Osteocyte (in vitro differentiated cells): ENCODE measurements at places on chromosomes 3 and 15. TPM values are rescaled to one million over a fixed set of nuclear protein-coding genes. Genes with fewer than 3 reads are reported as not detected.

GRCh38 chr15:58588096-58588495, 156.3 kb downstream of the LIPC start:
- no peak for DNase-seq

GRCh38 chr3:141941093-141941492, 64.7 kb downstream of the ATP1B3 start:
- DNase-seq, result no peak

DNA sequence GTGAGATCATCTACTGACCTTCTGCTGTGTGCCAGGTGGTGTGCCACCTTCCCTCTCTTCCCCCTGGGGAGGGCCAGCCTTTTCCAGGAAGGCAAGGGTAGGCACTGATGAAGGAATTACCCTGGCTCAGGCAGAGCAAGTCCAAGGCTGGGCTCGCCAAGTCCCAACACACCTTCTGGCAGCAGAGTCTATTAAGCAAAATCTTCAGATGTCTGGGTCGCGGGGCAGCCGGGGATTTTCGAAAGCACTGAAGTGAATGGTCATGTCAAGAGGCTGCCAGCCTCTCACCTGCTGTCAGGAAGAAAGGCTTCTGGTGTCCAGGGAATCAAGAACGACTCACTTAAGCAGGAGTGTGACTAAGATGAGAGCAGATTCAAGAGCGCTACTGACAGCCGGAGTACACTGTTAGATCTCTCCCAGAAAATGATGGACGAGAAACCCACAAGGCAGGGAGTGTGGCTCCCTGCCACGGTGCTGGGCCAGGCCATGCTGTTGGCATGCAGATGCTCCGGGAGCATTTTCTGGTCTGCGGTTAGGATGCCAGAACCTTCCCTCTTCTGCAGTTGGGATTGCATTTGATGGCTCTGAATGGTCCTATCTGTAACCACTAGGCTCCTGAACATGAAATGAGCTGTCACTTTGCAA, 479.8 kb downstream of the SHQ1 start:
- no peak for DNase-seq

DNA sequence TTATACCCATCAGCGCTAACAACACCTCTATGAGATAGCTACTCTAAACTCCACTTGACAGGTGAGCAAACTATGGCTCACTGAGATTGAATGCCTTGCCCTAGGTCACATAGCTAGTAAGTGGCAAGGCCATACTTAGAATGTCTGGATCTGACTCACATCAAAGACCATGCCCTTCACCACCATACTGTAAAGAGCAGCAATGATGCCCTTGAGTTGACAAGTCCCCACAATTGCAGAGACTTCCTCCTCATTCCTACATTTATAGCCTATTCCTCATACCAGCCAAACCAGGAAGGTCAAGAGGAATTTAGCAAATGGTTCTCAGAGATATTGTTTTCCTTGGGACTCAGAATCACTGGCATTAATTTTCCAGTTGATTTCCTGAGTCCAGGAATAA, 157.8 kb upstream of the SNTN start:
- no peak for DNase-seq

The GOLGA8R gene
- total RNA-seq, result 4.9 and 5.4 TPM in 2 replicates

GRCh38 chr3:71302604-71303003, 280.9 kb downstream of the FOXP1 start:
- no peak for DNase-seq

GRCh38 chr15:67914537-67915460, 75.0 kb upstream of the RNU6-1 start:
- no peak for DNase-seq

DNA sequence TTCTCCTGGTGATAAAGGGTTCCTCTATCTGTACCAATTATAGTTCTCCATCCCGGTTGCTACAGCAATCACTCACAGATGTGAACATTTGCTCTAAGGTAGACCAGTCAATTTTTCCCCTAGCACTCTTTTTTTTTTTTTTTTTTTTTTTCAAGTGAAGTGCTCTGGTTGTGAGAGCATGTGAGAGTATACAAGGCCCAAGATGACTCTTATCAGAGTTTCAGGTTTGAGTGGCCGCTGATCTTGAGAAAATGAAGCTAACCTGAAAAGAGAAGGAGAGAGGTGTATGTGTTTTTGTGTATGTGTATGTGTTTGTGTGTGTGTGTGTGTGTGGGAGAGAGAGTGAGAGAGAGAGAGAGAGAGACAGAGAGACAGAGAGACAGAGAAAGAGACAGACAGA, 44.4 kb upstream of the OTOL1 start:
- DNase-seq, result no peak

GRCh38 chr15:61309031-61309511, 80.0 kb upstream of the RORA start:
- no peak for DNase-seq

GRCh38 chr3:5774337-5774736, 586.8 kb downstream of the EDEM1 start:
- no peak for DNase-seq

The TMEM108 gene
- total RNA-seq, result 3.7 and 5.1 TPM in 2 replicates

DNA sequence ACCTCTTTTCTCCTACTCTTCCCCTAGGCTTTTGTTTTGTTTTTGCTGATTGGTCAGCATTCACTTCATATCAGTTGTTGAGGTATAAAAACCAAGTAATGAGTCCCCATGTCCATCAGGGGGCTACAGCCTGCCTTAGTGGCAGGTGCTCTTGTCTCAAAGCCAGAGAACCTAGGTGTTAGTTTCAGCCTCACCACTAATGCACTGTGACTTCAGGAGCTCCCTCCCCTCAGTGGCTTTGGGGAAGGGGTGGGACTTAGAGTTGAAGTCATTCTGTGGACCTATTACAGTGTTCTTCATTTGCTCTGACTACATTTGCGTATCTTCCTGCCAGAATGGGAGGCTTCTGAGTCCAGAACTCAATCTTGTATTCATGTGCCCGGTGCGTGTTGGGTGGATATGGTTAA, 41.6 kb downstream of the NR2C2 start:
- DNase-seq, result no peak

DNA sequence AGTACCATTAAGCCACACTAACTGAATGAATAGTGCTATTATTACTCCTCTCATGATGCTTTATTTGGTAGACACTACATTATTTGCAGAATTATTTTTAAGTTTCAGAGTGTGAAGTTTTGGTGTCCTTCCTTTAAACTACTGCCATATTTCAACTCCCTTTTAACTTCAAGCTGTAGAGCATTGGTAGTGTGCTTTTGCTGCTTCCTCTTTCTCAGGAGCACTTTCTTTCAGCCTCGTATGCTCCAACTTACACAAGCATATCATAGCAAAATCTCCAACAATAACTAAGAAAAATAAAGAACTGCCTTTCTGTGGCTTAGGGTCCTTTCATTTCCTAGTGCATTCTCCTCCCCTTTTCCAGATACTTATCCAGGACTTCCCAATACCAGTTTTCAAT, 476.4 kb upstream of the AGTR1 start:
- DNase-seq, result no peak

The PLSCR5 gene
- not detected in 2 replicates for total RNA-seq

The ENTPD3 gene
- not detected in 2 replicates for total RNA-seq

GRCh38 chr3:10344147-10344943, 23.4 kb upstream of the SEC13 start:
- DNase-seq, result no peak

The AMT gene
- total RNA-seq, result 8.0 and 9.4 TPM in 2 replicates

GRCh38 chr15:101660005-101660404, 7.8 kb upstream of the TM2D3 start:
- DNase-seq, result no peak

The MUSTN1 gene
- total RNA-seq, result 2.0 and 6.2 TPM in 2 replicates

DNA sequence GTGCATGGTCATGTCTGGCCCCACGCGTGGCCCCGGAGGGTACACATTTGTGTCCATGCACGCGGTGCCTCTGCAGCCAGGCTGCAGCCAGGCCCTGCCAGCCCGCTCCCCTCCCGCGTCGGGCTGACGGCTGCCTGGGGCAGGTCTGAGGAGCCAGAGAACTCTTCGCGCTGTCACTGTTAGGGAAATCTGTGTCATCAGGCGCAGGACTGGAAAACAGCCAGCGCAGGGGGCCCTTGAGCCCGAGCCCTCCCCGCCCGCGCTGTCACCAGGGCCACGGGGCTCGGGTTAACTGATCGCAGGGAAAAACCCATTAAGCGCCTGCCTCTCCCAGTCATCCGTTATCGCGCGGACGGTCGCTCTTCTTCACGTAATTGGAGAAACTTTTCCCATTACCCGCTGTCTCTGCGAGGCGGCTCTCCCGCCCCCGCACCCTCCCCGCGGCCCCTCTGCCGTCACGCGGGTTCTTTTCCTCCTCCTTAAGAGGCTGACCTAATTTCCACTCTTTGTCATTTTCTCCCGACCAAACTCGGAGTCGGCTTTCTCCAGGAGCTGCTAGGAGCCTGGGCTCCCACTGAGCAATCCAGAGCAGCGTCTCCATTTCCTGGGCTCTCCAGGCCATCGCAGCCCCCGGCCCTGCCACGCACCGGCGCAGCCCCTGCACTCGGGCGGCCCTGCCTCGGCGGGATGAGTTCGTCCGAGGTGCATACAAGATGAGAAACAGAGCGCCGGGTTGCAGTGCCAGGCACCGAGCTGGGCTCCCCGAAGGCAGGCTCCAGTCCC, 57.5 kb upstream of the PRR23E start:
- DNase-seq, result peak; percentile 81

The CPN2 gene
- total RNA-seq, result not detected in 2 replicates

GRCh38 chr3:61739640-61740039, 178.3 kb downstream of the PTPRG start:
- DNase-seq, result no peak

GRCh38 chr3:155387571-155387970, 94.1 kb upstream of the STRIT1 start:
- no peak for DNase-seq

The ANKUB1 gene
- total RNA-seq, result not detected in 2 replicates

GRCh38 chr3:9602620-9603019, 46.7 kb upstream of the MTMR14 start:
- no peak for DNase-seq

DNA sequence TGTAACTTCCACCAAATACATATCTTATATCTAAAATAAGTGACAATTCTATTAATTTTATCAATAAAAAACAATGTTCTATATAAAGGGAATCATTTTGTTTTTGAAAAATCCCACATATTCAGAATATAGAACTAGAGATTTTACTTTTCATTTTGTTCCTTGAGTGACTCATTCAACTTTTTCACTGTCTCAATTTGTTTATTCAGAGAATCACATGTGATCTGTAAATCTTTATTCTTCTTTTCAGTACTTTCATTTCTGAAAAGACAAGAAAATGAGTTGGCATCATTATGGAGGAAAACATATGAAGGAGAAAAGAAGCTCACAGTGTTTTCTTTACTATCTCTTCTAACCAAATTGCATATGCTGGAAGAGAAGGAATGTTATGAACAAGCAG, 35.0 kb downstream of the CIP2A start:
- DNase-seq, result no peak

DNA sequence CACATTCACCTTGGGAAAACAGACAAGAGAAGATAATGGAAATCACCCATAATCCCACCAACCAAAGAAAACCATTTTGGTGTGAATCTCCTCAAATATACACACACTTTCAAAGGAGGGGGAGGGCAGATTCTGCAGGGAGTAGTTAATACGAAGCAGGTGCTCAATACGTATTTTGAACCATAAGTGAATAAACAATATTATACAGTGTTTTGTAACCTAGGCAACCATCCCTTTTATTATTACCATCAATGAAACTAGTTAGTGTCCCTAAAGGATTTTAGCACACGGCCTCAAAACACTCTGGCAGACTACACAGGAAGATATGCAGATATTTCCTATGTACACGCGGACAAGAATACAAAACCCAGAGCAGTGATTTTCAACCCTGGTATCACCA, 6.1 kb downstream of the OSBPL10 start:
- DNase-seq, result no peak

The CYP1A2 gene
- not detected in 2 replicates for total RNA-seq

The SERPINI2 gene
- total RNA-seq, result not detected in 2 replicates

The MITF gene
- 5.8 and 6.1 TPM in 2 replicates for total RNA-seq

The NEK4 gene
- 17.3 and 23.1 TPM in 2 replicates for total RNA-seq

DNA sequence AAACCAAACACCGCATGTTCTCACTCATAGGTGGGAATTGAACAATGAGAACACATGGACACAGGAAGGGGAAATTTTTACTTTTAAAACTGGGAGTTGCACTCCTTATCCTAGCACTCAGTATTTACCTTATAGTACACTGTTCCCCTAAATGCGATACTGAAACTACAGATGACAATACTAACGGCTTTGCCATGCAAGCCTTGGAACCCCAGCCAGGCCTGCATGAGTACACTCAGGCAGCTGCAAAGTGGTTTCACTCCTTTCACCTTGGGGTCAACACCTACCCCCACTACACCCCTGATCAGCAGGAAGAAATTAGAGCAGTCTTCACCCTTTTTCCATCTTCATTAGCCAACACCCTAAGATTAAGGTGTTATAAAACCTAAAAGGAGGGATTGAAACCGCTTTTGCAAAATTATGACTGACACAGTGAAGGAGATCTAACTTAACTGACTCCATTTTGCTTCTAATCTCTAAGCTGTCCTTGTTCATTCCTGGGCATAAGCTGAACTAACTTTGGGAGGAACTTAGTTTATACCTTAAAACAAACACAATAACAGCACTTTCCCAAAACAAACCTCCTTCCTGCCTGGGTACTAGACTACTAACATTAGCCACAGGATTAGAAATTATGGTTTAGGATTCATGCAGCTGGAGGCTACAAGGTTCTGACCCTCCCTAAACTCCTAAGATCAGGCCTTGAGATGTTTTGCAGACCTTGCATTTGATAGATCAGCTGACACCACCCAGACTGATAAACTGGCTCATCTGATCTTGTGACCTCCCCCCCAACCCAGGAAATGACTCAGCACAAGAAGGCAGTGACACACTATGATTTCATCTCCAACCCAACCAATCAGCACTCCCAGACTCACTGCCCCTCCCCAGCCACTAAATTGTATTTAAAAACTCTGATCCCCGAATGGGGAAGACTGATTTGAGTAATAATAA, 452.1 kb upstream of the PPP2R3A start:
- no peak for DNase-seq

- DNase-seq, result no peak
These were observed 43.1 kb upstream of the SNTN start for GRCh38 chr3:63609408-63609807.

GRCh38 chr3:117566926-117567325, 857.3 kb downstream of the TUSC7 start:
- DNase-seq, result no peak

DNA sequence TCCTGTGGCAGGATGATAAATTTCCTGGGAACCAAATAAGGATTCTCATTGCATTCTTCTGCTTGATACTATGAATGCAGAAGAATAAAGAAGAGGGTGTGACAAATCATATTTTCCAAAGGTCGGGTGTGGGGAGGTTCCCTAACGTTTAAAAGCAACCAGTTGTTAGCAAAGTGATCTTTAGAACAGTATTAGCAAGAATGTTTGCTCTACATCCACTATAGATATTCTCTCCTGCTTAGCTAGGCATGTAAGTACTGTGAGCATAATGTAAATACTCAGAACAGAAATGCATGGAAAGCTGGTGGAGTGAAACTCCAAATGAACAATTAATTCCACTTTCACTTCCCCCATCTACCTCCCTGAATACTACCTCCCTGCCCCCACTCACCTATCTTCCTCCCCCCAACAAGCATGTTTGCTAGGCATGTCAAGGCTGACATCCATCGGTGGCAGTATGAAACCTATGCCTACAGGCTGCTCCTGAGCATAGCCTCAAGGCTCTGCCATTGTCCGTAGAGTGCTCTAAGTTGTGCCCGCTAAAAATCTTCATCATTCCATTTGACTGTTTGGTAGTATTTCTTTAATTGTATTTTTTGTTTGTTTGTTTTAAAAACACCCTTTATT, 329.7 kb downstream of the TIGIT start:
- no peak for DNase-seq

The GMNC gene
- 2.2 and 2.8 TPM in 2 replicates for total RNA-seq

The INKA1 gene
- 5.1 and 5.2 TPM in 2 replicates for total RNA-seq

- DNase-seq, result no peak
These were observed 137.1 kb upstream of the TMC3 start for GRCh38 chr15:81511138-81511537.

- DNase-seq, result no peak
These were observed 73.3 kb upstream of the ATP13A5 start for GRCh38 chr3:193451902-193452301.

The OR5K3 gene
- not detected in 2 replicates for total RNA-seq
